Activated CD8-positive, alpha-beta memory T cell treated with anti-CD3 and anti-CD28 coated beads for 48 hours (primary cell): ENCODE measurements at places on chromosomes 16 and 17.

DNA sequence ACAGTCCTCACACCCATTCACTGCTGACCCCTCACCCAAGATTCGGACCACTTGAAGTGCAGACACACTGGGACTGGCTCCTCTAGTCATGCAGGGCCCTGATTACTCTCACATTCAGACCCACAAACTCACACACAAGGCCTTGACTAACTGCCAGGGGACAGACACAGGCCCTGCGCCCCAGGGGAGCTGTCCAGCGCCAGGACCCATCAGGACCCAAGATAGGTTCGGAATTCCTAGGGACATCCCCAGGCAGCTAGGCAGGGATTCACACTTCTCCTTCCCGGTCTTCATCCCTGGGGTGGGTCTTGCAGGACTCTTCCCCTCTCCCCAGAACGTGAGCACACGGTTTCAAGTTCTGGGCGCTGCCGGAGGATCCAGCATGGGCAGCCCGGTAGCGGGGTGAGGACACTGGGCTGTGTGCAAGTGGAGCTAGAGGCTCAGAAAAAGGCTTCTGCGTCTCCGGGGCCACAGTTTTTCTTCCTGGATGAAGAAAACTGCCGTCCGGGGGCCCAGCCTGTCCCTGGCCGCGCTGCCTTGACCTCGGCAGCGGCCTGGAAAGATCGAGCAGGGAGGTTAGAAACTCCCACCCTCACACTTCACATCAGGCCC is 1.6 kb downstream of the SEZ6 start:
- no peak for DNase-seq

- no peak for DNase-seq
Measured at GRCh38 chr17:79695797-79696609, 34.7 kb upstream of the ENPP7 start.

- peak; percentile 5 for DNase-seq
Measured at GRCh38 chr16:81885976-81886586, 107.0 kb downstream of the PLCG2 start.

DNA sequence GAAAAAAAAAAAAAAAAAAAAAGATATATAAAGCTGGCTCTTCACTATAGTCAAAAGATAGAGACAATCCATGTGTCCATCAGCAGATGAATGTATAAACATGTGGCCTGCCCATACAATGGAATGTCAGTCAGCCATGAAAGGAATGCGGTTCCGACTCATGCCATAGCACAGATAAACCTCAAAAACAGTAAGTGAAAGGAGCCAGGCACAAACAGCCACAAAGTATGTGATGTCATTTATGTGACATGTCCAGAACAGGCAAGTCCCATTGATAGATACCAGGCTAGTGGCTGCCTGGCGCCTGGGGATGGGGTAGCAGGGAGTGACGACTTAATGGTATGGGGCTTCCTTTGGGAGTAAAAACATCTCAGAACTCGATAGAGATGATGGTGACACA is 155.7 kb downstream of the CMIP start:
- no peak for DNase-seq

DNA sequence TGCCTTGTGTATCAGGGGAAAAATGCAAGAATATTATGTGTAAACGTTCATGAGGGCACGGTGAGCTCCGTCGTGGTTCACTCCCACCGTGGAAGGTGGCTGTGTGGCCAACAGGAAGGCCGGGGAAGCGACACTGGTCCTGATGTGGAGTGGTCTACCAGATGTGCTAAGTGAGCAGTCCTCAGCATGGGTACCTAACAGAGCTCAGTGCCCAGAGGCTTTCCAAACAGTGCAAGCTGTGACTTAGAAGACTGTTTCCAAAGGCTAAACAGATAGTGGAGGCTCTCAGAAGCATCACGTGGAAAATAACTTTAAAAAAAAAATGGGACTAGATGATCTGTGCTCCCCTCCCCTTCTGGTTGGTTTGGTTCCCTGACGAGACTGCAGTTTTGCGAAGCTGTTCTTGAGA is 199.3 kb upstream of the CHMP6 start:
- no peak for DNase-seq

- DNase-seq, result no peak
Measured at GRCh38 chr16:11848842-11849241, 2.5 kb downstream of the RSL1D1 start.

DNA sequence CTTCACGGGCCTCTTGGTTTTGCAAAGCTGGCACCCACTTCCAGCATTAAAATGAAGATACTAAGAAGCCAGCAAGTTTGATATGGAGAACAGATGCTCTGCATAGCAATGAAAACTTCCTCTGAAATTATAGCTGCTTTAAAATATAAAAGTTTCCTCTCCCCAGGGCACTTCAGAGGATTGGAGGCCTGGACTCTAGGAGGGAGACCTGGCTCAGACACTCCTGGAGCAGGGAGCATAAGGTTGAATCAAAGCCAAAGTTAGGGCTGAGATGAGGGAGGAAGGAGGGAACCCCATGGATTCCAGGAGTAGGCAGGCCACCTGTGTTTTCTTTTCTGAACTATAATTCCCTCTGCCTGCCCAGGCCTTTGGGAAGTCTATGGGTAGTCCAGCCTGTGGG is 176.0 kb upstream of the RPL38 start:
- no peak for DNase-seq

DNA sequence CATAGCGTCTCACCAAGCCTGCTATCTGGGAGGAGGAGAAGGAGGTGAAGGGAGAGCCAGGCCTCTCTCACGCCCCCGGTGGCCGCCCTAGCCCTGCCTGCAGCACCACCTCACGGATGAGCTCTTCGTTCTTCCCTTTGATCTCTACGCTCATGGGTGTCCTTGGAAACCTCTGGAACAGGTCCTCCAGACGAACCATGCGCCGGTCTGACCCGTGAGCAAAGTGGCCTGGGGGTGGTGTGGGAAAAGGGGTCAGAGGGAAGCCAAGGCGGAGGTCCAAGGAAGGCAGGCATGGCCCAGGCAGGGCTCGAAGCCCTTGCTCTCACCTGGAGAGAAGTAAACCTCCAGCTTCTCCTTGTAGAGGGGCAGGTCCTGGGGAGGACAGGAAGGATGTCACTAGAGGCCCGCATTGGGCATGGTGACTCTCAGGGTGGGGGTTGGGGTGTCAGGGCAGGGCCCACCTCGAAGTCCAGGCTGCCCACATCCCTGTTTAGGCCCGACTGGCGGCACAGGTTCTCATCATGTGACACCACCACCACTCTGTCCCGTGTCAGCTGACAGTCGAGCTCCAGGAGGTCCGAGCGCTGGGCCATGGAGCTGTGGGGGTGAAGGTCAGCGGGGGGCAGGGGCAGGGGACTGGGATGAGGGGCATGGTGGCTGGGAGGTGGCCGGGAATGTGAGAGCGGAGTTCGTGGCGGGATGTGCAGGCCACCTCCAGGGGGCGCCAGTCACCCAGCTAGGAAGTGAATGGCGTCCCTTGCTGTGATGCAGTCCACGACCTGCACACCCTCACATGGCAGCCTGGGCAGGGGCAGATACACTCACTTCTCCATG is 923 bp downstream of the GDPD3 start:
- peak; percentile 48 for DNase-seq

- no peak for DNase-seq
Measured at GRCh38 chr16:88387941-88388627, 5.3 kb downstream of the ZNF469 start.

GRCh38 chr17:4607773-4608187 is 23.5 kb downstream of the SMTNL2 start:
- no peak for DNase-seq

- no peak for DNase-seq
Measured at GRCh38 chr17:76834870-76835269, 33.3 kb upstream of the MGAT5B start.

GRCh38 chr16:51388516-51388951 is 237.5 kb upstream of the SALL1 start:
- DNase-seq, result no peak

GRCh38 chr17:42027590-42027889 is 7.7 kb downstream of the NKIRAS2 start:
- no peak for DNase-seq

DNA sequence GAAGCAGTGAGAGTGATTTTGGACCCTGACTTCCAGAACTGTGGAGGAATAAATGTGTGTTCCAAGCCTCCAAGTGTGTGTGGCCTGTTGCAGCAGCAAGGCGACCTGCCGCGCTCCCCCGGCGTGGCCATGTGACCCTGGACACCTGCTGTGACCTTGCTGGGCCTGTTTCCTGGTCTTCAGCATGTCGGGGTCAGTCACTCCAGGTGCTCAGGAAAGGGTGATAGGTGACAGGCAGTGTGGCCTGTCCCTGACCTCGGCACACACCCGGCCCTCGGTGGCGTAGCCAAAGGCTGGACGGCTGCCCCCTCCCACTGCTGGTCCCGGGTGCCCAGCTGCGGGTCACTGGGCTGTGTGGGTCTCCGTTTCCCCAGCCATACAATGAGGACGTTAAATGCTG is 31.8 kb upstream of the ZNF469 start:
- DNase-seq, result no peak

GRCh38 chr17:36932694-36933511 is 4.4 kb upstream of the LHX1 start:
- DNase-seq, result no peak

DNA sequence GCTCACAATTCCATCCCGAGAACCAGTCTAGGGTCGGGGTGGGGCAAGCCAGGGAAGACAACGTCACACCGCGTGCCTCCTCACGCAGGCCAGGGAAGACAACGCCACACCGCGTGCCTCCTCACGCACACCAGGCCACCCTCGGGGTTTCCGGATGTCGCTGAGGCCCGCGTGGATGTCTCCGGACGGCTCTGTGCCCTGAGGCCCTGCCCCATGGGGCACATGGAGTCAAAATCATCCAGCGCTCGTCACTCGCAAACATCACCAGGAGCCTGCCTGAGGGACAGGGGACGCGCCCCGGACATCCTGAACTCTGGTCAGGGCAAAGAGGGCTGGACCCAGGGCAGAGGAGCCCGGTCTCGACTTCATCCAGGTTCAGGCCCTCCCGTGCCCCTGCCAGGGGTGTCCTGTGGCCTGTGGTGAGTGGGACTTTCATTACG is 3.7 kb downstream of the TMEM204 start:
- DNase-seq, result no peak

GRCh38 chr16:85436207-85436606 is 176.9 kb upstream of the GSE1 start:
- no peak for DNase-seq

- peak; percentile 38 for DNase-seq
Measured at GRCh38 chr17:15502369-15503112, 35.1 kb upstream of the CDRT4 start.
